ENCODE measurements at places on chromosomes 12 and 14.
A peak's percentile ranks its signal among the peaks of the same experiment; 100 is the strongest.

- DNase-seq = no peak
Observed at GRCh38 chr14:31430634-31431264, 10.4 kb upstream of the HEATR5A start.

GRCh38 chr14:44449680-44450079, 57.4 kb downstream of the FSCB start:
- no peak for DNase-seq

GRCh38 chr14:53606203-53606602, 350.4 kb downstream of the BMP4 start:
- DNase-seq = no peak

DNA sequence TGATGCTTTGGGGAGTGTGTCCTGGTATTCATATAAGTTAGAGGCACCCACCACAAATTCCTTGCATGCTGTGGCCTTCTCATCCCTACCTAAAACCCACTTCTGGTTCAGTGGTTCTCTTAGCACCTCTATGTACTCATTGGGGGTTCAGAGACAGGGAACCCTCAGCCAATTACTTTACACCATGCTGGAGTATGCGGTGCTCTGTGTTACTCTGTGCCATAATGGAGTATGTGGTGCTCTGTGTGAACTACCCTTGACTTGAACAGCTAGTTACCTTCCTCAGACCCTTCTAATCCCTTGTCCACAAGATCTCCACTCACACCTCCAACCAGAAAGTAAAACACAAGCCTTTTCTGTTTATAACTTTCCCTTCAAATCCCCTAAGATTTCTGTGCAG, 172.5 kb upstream of the E2F7 start:
- no peak for DNase-seq

DNA sequence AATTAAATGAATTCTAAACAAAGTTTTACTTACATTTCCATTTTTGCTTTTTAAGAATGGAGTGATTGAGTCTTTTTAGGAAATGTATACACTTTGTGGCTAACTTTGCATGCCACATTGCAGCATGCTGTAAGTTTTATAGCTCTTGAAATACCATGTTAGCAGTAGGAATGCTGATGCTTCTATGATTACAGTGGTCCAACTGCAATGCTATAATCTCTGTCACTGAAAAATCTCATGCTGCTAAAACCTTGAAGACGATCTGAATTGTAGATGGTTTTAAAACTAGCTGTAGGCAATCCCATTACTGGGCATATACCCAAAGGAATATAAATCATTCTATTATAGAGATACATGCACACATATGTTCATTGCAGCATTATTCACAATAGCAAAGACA, 127.6 kb downstream of the WIF1 start:
- DNase-seq = no peak

DNA sequence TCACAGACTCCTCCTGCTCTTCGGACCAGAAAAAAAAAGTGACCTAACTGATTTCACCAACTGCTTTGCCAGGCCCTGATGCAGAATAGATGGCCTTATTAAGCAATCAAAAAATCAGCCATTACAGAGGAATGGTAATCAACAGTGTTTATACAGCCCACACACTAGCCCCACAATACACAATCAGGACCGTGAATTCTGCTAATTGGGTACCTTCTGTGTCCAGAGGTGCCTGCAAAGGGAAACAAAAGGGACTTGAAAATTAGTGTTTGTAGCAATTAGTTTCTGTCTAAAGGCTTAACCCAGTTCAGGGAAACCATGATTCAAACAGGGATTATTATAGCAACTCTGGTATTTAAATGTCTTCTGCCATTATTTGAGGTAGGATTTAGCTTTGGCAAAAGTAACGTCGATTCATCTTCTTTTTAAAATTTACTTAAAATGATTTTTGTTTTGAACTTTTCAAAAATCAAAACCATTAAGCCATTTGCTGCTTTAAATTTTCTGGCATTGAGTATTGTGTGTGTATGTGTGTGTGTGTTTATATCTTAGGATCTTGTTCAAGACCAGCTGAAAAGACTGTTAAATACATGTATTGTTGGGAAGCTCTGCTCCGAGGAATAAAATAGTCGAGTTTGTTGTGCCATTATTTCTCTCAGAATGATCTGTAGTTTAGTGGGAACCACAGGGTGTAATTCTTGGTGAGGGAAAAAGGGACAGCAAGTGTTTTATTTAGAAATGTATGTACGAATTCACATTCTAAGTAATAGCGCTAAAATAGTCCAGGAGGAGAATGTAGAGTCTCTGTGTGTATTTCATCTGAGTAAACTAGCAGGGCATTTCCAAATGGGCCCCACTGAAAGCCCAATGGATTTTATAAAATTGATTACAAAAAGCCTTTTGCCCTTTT, 156.1 kb downstream of the PTCSC3 start:
- DNase-seq = no peak

GRCh38 chr12:57459055-57459749, 383 bp upstream of the GLI1 start:
- DNase-seq = peak; percentile 96

GRCh38 chr14:22420598-22421186, 168.3 kb downstream of the DAD1 start:
- no peak for DNase-seq

DNA sequence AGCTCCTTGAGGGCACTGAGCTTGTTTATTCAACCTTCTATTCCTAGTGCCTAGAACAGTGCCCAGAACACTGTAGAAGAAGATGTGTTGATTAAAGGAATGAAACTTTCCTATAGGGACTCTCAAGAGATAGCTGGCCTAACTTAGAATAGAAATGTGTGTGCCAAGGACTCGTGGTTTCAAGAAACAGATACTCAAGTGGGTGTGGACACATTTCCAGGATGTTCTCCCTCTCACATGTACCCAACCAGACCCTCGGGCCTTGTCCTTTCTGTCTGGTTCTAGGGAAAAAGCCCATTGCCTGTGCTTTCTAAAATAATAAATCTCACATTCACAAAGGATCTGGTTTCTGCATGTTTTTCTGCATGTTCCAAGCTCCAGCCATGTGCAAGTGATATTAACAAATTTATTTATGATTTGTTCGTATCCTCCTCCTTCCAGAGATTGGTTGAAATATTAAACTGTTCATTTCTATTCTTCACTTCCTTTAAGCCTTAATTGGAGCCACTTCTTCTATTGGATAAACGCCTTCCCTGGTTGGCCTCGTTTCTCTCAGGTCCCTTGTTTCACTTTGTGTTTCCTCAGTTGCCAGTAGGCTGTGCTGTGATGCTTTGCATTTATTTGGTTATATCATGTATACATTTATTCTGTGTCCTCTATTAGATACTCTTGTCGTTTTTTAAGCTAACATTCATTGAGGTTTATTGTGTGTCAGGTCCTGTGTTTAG, 89.8 kb downstream of the CRADD start:
- peak; percentile 47 for DNase-seq

DNA sequence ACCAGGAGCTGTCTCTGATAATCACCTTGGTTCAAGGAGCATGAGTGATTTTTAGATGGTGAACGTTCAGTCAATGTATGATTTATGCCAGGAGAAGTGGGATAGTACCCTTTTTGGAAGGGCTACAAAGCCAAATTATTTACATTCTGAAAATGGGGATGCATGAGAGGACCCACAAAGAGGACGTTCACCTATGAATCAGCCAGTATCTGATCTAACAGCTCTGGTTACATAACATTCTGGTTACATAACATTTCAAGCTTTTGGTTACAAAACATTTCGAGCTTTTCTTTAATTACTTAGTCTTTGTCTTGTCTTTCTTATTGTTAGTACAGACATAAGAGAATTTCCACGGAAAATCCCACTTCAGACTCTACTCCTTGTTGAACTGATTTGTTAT, 68.8 kb downstream of the SLCO1A2 start:
- no peak for DNase-seq

DNA sequence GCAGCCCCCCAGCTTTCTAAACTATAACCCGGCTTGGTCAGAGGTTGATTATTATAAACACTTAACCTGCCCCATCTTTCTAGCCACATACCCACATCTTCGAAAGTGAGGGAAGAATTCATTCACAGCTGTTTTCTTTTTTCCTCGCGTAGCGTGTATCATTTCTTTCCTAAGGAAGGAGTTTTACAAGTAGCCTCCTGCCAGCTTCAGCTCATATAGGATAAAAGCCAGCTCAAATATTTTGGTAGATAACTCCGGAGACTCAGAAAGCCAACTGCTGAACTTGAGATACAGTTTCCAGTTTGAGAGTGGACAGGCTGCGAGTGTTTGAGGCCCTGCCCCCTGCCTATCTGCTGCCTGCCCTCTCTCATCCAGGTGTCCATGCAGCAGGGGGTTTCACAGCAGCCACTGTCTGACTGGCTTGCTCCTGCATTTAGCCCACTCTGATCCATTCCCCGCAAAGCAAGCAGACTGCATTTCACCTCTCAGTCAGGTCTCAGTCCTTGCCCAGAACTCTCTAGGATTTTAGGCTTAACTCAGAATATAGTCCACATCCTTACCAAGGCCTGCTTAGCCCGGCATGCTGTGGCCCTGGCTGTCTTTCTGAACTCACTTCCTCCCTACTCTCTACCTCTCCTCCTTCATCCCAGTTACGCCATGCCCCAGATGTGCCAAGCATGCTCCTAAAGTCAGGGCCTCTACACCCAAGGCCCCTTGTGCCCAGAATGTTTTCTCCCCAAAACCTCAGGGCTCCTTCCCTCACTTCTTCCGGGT, 46.9 kb downstream of the EVL start:
- DNase-seq = no peak

DNA sequence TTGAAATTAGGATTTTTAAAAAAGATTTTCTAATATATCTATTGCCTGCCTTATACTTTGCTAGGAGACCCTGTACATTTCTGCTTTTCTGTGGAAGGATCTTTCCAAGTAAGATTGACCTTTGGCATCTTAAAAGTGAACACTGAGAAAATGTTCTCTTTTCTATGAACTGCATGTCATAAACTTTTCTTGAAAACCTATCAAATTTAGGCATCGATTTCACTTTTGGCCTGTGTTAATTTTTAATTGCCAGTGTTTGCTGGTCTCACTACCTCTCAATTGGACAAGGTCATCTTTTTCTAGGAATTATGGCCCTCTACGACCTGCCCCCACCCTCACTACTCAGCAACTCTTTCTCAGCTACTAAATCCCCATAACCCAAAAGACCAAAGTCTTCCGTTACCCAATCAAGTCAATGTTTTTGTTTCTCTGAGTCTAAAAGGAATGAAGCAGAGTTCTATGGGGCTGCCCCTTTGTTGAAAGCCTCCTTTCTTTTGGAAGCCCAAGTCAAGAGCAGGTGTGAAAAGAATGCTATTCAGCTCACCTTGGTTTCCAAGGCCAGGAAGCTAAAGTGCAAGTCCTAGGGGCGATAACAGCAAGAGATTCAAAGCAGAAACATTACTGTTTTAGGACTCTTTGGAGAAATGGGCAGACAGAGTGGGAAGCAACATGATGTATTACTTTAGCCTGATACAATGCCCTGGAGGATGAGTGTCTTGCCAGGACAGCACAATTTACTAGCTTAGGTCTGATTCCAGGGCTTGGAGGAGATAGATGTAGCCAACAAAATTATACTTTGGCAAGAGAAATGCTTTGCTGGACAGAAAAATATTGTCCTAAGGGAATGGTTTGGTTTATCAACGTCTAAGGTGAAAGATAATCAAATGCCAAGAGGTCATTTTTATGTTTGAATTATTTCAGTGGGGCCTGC, 55.0 kb downstream of the IGF1 start:
- DNase-seq = no peak

DNA sequence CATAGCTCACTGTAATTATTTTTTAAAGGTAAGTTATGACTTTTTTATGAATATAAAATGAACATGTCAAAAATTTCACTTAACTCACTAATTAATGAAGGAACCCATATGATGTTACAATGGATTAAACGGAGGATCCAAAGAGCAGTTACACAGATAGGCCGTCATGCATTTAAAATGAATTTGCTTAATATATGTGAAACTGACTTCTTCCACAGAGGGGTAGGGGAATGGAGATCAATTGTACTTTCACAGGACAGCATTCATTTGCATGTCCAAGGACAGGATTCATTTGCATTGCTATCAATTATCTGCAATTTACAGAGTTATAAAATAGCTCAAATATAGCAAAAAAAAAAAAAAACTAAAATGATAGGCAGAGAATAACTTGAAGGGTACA, 6.6 kb upstream of the CRY1 start:
- no peak for DNase-seq

DNA sequence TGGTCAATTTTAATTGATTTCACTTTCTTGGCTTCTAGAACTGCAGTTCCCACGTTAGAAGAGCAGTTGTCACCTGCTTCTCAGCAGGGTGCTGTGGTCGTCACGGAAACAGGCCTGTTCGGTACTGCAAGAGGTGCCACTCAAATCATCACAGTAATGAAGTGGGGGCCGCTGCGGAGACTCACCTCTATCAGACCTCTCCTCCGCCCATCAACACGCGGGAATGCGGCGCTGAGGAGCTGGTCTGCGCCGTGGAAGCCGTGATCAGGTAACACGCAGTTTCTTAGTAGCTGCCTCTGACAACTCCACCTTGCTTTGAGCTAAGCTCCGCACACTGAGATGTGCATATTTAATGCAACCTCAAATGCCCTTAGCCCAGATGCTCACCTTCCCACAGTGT, 107.2 kb downstream of the UNC79 start:
- no peak for DNase-seq

GRCh38 chr14:90511795-90512328, 115.0 kb downstream of the CALM1 start:
- no peak for DNase-seq

- peak; percentile 24 for DNase-seq
Observed at GRCh38 chr14:60092526-60092920, 800 bp downstream of the PCNX4 start.

DNA sequence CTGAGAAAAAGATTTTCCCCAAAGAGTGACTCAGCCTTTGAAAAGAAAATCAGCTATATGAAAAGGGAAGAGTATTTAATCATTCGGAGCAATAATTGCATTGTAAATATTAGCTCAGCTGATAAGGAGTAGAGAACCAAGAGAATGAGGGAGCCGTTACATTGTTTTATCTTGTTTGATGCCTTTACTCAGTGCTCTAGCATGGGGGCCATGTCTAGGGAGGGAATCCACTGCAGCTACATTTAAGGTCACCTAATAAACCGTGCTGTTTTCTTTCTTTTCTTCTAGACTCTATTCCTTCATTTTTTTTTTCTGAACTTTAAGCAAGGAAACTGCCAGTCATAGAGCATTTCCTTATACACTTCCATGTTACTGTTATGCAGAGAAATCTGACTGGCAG, 447.0 kb downstream of the DIO2 start:
- no peak for DNase-seq

GRCh38 chr12:123478762-123479161, 20.8 kb downstream of the SNRNP35 start:
- DNase-seq = no peak

GRCh38 chr12:50051101-50051806, 6.1 kb upstream of the ASIC1 start:
- no peak for DNase-seq

DNA sequence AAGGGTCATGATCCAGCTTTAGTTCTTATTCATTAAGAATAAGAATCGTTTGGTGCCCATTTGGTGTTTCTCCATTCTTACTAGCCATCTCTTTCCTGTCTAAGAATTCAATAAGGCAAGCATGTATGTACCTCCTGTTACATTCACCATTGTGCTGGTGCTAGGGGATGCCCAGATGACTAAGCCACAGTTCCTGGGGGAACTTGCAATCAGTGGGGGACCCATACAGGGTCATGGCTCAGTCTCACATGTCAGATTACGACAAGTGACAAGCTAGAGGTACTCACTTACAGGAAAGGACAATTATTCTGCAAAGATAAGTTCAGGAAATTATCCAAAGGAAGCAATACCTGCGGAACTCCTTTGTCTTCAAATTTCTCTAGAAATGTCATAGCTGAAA, 125.4 kb downstream of the STXBP6 start:
- DNase-seq = no peak

Data from activated CD4-positive, alpha-beta T cell treated with anti-CD3 and anti-CD28 coated beads, Interleukin-2, amount 50 U/mL, for 16 hours (primary cell).